ENCODE measurements at places on chromosomes 7 and 10.

GRCh38 chr10:75427951-75428350 lies 3.5 kb upstream of the LRMDA start:
- no peak for DNase-seq

DNA sequence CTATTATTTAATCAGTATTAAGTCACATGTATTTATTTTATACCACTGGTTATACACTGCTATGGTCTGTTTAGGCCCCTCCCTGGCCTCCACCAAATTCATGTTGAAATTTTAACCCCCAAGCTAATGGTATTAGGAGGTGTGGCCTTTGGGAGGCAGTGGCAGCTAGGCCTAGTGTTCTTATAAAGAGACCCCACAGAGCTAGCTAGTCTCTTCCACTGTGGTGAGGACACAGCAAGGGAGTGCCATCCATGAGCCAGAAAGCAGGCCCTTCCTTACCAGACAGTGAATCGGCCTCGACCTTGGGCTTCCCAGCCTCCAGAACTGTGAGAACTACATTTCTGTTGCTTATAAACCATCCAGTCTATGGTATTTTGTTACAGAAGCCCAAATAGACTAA lies 28.7 kb downstream of the RBM48 start:
- no peak for DNase-seq

DNA sequence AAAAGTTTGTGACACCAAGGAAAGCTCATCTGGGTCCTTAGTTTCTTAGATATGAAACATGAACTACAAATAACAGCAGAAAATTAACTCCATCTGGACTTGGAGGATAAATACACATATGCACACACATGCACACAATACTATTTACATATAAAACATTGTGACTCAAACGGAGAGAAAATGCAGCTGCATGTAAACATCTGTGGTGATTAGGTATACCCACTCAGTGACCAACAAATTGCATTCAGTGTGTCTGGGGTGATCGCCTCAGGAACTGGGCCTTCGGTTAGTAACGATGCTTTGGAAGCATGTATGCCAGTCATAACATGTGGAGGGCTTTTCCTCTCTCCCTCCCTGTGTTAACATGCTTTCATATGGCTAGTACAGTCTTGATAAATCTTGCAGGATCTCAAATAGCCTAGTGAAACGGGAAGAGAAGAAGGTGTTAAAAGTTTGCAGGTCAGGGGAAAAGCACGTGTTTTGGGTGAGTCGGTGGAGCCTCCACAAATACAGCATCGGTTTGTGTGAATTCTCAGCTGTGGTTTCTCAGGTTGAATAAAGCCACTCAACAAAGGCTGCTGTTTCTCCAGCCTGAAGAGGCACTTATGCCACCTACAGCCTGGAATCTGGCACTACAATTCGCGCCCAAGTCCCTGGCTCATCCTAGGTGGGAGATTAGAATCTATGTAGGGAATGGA lies 8.7 kb upstream of the GLRX3 start:
- DNase-seq, result peak; percentile 81

GRCh38 chr7:36348771-36349170 lies 40.9 kb upstream of the ANLN start:
- no peak for DNase-seq

- no peak for DNase-seq
These were observed 155.8 kb upstream of the GLI3 start for GRCh38 chr7:42392826-42393225.

DNA sequence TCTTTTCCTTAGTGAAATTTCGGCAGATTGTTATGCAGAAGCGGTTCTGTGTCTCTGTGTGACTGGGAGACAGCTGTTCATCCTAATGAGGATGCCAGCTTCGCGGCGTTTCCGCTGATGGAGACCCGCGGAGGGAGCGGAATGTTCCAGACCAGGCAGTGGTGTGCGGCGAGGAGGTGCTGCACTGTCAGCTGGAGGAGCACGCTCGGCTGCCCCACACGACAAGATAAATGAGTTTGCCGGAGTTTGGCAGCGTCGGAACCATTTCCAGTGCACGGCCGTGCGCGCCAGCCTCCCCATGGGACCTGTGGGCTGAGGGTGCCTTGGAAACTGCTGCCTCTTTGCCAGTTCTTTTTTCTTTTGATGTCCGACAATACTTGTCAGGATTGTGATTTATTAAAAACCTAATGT lies 64.6 kb downstream of the WDR37 start:
- DNase-seq, result no peak

GRCh38 chr7:111658546-111658945 lies 96.3 kb upstream of the IMMP2L start:
- no peak for DNase-seq

DNA sequence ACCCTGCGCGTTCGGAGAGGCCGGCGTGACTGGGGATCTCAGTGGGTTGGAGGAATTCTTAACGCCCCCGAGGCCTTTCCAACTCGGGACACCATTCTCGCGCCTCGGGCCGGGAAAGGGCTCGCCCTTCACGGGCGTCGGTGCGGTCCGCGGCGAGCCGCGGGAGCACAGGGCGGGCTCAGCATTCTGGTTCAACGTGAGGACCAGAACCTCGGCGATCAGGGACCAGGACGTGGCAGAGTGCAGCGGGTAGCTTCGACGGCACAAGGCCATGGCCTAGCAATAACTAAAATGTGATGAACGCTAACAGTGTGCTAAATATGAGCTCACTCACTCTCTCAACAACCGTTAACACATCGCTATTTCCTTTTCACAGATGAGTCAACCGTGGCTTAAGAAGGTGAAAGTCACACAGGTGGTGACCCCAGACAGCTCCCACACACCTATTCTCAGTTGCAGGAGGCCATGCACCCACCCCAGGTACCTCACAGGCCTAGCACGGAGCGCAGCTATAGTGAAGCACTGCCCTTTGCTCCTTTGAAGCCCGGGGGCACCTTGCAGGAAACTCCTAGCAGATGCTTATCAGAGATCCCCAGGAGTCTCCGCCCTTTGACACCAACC lies 4.5 kb upstream of the EMX2 start:
- peak; percentile 25 for DNase-seq

DNA sequence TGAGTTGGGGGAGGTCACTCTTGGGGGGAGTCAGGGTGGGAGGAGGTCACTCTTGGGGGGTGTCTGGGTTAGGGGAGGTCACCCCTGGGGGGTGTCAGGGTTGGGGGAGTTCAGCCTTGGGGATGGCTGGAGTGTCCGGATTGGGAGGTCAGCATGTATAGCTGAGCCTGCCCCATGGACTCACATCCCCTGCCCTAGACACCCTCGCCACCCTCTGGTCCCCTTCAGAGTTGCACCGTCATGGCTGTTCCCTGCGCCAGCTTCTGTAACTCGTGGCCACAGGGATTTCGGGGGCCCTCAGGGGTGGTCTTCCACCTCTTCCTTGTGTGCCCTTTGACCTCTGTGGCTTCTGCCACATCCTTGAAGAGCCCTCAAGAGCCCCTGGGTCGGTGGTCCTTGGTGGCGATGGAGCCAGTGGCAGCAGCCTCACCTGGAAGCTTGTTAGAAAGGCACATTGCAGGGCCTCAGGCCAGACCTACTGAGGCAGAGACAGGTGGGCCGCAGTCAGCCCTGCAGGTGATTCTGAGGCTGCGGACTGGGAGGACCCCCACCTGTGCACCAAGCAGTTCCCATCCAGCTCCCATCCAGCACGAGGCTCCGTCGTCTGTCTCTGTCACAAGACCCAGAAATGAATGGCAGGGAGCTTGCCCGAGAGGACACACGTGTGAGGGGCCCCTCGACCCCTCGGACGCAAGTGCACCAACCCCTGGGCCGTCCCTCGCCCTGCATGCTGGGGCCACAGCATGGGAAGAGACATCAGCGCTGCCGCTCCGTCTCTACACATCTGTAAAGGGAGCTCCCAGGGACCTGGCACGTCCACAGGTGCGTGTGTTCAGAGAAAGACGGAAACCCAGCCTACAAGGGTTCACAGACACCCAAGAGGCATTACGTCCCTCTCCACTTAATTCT lies 44.7 kb upstream of the SUN1 start:
- no peak for DNase-seq

DNA sequence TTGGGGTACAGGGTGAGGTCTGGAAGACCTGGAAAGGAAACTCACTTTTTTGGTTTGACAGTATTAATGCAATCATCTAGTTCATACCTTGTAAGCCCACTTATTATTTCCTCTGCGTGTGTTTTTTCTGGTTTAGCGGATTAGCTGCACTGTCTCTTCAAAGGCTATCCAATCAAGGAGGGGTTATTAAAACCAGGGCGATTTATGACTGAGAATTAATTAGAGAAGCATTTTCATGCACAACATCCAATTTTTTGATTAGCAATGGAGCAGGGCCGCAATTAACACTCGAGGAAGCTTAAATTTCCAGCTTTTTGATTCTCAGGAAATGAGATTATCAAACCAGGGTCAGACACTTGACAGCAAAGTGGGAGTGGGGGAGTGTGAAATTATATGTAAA lies 248.9 kb downstream of the EXOC4 start:
- no peak for DNase-seq

GRCh38 chr10:129730993-129731325 lies 233.1 kb downstream of the EBF3 start:
- DNase-seq, result no peak

GRCh38 chr7:129925416-129926002 lies 27.3 kb downstream of the UBE2H start:
- no peak for DNase-seq

GRCh38 chr7:194252-195009 lies 2.1 kb downstream of the FAM20C start:
- DNase-seq, result no peak

DNA sequence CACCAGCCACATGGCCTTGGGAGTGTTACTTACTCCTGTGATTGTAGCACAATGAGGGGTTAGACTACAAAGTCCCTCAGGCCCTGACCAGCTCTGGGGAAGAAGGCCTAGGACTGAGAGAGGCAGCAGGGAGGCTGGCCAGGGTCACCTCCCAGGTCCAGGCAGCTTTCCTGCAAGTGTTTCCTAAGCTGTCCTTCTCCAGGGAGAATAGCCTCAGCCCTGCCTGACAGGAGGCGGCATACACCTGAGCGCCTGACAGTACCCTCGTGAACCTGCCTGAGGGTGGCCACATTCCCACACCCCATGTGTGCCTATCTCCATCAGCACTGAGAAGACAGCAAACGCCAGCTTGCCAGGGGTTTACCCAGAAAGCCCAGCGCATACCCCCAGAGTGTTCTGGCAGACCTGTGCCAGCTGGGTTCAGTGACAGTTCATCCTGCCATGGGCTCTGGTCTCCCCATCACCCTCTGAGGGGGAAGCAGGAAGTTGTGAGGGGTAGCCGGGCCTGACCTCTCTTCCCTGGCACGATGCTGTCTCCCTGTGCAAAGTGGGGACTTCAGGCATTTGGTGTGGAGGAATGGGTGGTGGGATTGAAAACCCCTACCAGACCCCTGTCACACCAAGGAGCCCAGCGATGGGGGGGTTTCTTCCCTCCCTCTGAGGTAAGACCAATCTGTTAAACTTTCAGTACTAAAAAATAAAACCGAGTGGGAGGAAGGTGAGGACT lies 56.3 kb upstream of the CAMK2B start:
- DNase-seq, result no peak

DNA sequence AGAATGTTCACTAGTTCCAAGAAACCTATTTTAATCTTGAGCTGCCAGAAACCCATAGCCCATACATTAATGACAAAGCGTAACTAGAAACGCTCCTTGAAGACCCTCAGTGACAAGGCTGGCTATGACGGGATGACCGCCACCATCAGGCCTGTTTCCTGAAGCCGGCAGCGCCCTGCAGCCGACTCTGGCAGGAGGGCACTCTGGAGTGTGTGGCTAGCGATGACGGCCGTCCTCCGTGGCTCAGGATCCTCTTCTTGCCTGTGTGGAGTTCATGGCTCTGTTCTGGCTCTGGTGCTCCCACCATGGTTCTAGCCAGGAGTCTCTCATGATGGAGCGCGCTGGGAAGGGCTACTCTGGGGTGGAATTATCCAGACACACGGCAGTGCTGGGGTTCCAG lies 224.1 kb downstream of the ADARB2 start:
- no peak for DNase-seq

DNA sequence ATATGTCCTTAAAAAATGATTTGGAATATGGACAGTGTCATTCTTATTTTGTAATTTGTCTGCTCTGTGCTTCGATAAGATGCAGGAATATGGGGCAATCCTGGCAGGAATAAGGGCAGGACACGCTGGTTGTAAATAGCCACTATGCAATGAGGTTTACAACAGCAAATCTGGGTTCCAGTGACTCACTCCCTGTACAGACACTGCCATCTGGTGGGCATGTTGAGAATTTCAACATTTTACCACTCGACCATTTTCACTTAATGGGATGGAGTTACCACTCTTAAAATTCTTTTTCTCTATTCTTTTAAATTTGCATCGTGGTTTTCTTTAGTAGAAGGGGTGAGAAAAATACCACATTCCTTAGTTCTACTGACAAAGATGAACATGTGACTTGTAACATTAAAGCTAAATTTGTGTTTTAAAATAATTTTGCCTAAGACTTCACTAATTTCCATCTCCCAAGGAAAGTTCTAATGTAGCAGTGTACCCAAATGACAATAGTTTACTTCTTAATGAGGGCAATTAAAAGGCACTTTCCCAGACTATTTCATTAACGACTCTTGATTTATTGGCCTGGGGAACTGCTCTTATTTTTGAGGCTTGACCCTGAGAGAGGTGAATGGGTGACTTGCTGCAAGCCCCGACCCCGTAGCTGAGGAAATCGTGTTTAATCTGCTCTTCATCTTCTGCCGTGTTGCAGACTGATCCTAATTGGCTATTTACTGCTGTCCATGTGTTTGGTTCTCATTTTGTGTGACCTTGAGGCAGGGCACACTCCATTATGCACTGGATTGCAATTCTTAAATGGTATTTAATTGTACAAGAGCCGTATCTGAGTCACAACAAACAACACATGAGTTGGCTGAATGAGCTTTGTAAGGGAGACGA lies 173.6 kb upstream of the IMMP2L start:
- DNase-seq, result peak; percentile 56

Measured in ELF-1 (cell line).